ENCODE measurements at places on chromosomes 2 and 18. TPM values are rescaled to one million over a fixed set of nuclear protein-coding genes. Genes with fewer than 3 reads are reported as not detected.
A peak's percentile ranks its signal among the peaks of the same experiment; 100 is the strongest.

DNA sequence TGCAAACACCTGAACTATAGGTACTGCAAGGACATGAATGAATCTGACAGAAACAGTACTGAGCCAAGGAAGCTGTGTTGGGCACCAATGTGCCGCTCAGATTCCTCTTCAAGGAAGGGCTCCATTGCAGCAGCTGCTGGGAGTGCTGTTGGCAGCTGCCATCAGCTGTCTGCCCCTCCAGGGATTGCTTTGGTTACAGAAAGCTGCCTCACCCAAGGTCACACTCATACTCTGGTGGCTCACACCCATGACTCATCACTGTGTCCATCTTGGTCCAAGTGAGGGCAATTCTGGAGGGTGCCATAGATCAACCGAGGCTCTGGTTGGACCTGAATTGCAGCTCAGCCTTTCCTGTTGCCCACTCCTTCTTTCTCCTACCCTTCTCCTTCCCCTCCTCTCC is 24.4 kb upstream of the TRPM8 start:
- DNase-seq: peak; percentile 27

DNA sequence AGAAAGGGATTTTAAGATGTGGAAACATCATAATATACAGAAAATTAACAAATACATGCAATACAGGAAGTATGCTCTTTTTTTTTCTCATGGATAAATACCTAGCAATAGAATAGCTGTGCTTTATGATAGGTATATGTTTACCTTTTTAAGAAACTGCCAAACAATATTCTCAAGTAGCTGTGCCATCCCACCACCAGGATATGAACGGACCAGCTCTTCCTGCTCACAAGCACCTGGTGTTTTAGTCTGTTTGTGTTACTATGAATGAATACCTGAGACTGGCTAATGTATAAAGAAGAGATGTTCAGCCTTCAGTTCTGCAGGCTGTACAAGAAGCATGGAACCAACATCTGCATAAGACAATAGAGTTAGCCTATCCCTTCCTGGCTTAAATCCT is 19.9 kb upstream of the UGT1A8 start:
- DNase-seq: no peak

NYAP2 gene
- total RNA-seq: not detected

DNA sequence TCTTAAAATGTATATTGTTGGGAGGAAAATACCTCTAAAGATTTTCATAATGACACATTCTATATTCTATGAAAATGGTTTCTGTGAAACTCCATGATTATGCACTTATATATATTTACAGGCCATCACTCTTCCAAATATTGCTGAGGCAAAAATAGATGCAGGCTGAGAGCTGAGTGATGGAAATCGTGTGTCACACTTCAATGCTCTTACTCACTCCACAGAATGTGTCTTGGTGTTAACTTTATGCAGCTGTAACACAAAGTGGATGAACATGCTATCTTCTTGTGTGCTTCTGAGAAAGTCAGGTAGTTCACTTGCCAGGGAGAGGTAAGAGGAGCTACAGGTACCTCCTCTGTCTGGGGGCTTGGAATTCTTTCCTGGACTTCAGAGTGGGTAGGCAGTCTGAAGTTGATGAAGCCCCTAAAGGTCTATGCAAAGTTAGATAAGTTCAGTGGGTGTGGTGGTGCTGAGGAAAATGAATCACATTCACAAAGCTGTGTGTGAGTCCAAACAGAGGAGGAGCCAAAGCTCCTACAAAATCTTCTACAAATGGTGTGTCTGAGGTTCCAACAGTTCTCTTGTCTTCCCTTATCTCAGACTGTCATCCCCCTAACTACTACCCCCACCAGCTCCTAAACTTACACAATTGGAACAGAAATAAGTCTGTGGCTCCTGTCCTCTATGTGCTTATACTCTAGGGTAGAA is 74.2 kb upstream of the ST6GAL2 start:
- peak; percentile 71 for DNase-seq
